ENCODE measurements at places on chromosomes 16 and 17.

GRCh38 chr16:56732832-56733231 lies 2.9 kb downstream of the NUP93 start:
- no peak for DNase-seq

GRCh38 chr17:70271672-70272071 lies 102.3 kb downstream of the KCNJ2 start:
- DNase-seq = no peak

- DNase-seq = no peak
Measured at GRCh38 chr16:87856791-87857228, 12.5 kb downstream of the SLC7A5 start.

DNA sequence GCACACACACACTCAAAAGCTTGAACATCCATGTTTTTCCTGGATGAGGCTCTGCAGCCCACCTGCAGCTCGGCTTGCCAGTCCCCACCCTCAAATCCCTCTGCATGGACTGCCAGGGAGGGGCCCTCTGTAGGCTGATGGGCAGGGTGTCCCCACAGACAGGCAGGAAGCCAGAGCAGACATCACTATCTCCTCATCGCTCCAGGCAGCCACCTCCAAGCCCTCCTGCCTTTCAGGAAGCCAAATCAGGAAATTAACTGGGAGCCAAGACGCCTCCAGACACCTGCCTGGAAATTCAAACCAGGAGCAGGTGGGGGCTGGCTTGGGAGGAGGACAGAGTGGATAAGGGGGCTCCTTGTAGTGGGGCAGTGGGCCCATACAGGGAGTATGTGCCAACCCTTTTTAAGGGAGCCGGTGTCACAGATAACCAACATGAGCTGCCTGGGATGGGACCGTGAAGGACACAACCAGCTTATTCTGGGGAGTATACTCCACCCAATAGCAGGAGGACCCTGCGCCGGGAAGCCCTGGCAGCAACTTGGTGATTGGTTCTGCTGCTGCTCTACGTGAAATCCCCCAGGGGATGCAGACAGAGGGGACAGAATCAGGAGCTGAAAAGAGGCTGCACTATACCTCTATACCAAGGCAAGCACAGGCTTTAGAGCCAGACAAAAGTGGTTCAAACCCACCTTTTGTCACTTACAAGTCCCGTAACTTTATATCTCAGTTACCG lies 139.1 kb downstream of the CCT6B start:
- DNase-seq = no peak

DNA sequence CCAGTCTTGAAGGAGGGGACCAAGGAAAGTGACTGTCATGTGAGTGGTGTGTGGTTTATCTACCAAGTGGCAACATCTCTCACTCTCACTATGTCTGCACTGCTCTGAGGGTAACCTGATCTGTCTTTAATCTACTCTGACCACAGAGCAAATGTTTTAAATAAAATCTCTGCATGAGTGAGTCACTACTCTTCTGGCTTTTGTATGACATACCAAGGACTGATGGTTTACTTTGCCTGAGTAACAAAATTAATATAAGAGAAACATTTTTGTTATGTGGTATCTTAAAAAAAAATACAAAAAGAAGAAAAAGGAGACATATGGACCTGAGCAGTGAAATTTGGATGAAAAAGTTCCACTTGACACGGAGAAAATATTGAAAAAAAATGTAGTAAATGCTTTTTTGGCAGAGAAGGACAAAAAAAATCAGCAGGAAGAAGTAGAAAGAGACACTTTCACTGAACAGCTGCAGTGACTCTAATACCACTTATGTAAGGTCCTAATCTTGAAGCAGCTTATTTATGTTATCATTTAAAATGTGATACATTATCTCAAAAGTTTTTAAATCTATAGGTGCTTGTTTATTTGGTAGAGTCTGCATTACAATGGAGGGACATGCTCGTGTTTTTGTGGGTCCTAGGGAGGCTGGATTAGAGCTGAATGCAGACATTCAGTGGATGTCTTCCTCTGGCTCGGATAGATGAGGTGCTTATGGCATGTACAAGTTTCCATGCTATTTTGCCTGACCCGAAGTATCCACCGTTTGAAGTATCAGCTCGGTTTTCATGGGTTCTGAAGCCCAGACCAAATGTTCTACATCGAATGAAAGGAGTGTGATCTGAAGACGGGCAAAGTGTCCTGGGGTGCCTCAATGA lies 240.7 kb downstream of the MAP2K6 start:
- DNase-seq = no peak

DNA sequence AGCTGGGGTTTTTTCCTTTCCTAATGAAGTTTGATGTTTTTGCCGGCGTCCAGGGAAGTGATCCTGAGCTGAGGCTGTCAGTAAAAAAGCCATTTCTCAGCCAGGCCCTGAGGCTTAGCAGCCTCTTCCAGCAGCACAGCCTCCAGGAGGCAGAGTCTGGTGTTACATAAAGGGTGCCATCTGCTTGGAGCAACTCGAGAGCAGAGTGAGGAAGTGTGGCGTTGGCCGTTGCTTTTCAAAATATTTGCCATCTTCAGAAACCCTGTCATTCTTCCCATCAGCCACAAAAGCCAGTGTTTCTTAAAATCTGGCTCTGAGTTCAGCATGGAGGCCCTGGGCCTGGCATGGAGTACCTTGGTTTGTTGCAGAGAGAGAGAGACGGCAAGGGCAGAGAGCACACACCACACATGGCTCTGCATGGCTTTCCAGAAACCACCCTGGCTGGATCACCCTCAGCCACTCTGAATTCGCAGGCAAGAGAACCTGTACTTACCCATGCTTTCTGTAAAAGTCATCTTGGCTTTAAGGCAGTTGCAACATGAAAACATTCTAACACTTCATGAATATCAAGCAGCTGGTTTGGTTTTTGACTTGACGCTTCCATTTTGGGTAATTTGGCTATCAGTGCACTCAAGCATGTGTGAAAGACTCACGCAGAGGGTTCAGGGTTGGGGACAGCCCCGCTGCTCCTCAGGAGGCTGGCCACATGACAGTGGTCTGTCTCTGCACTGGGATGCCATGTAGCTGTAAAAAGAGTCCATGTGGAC lies 21.0 kb downstream of the PMM2 start:
- DNase-seq = no peak

GRCh38 chr16:12917653-12918052 lies 16.3 kb downstream of the SHISA9 start:
- no peak for DNase-seq

- no peak for DNase-seq
Measured at GRCh38 chr16:72665701-72666100, 382.2 kb downstream of the ZFHX3 start.

DNA sequence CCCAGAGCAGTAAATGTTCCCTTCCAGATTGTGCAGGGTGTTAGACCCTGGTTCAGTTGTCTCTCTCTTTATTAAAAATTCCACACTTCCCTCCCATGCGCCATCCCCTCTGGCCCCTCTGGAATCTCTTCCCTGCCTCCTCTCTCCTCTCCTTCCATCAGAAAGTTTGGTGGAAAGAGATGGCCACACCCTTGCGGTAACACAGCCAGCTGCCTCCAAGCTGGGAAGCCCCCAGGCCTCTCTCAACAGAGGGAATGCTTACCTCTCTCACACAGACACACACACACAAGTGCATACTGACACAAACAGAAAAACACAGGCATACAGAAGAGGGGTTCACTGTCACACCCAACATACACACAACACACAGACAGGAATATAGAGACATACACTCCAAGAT lies 220.5 kb downstream of the C16orf78 start:
- DNase-seq = no peak

- no peak for DNase-seq
Measured at GRCh38 chr16:88282564-88283395, 100.0 kb upstream of the ZNF469 start.

DNA sequence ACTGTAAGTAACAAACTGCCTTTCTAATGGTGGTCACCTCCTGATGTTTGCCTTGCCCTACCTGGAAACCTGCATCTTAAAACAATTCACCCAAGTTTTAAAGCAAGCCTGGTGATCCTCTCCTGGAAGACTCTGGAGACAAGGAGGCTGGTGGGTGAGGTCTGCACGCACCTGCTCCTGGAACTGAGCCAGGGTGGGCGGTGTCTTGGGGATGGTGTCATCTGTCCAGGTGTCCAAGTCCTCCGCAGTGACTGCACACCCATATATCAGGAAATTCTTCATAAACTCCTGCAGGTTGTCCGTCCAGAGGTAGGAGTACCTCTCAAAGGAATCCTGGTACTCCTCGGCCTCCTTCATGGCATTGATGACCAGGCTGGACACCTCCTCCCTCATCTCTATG lies 44.9 kb downstream of the DNAH17 start:
- no peak for DNase-seq

DNA sequence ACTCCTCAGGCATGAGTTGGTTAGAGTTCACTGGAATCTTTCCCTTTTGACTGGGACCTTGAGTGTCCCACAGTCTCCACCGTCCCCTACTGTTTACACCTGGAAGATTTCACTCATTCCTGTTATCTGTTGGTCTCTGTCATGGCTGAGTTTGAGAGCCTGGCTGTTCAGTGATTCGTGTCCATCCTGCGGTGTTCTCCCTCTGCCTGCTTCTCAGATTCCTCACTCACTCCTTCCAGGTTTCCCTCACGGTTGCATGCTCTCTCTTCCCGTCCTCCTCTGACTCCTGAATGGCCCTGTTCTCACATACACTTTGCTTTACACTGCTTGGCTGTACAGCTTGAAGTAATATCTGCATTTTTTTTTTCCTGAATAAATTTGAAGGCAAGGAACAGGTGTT lies 24.5 kb downstream of the OR1D5 start:
- DNase-seq = no peak

DNA sequence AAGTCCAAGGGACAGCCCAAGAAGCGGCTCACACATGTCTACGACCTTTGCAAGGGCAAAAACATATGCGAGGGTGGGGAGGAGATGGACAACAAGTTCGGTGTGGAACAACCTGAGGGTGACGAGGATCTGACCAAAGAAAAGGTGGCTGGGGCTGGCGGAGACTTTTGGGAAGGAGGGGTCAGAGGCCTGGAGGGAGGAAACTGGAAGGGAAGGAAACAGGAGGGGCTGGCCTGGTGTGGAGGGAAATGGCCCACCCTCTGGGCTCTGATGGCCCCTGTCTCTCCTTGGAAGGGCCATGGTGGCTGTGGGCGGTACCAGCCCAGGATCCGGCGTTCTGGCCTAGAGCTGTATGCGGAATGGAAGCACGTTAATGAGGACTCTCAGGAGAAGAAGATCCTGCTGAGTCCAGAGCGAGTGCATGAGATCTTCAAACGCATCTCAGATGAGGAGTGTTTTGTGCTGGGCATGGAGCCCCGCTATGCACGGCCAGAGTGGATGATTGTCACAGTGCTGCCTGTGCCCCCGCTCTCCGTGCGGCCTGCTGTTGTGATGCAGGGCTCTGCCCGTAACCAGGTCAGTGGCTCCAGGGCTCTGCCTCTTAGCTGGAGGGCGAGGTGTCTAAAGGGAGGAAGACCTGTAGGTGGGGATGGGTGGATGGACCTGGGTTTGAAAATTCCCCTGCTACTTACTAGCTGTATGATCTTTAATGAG lies 12.5 kb downstream of the POLR2A start:
- DNase-seq = no peak
